OCI-LY7 (cell line): ENCODE measurements at places on chromosomes 6 and 20. TPM values are rescaled to one million over a fixed set of nuclear protein-coding genes. Genes with fewer than 3 reads are reported as not detected.

GRCh38 chr20:63709149-63709527 is 1.3 kb downstream of the ZGPAT start:
- no peak for DNase-seq

GRCh38 chr6:169627736-169628607 is 73.9 kb downstream of the WDR27 start:
- no peak for DNase-seq

GRCh38 chr20:50651676-50652075 is 39.7 kb downstream of the RIPOR3 start:
- no peak for DNase-seq

The MMP24 gene
- not detected in 2 replicates for total RNA-seq

The ZNF512B gene
- total RNA-seq, result 13.6 and 14.3 TPM in 2 replicates

The COL21A1 gene
- total RNA-seq, result not detected in 2 replicates
